ENCODE measurements at places on chromosomes 6 and 20. TPM values are rescaled to one million over a fixed set of nuclear protein-coding genes. Genes with fewer than 3 reads are reported as not detected.
A peak's percentile ranks its signal among the peaks of the same experiment; 100 is the strongest.

DNA sequence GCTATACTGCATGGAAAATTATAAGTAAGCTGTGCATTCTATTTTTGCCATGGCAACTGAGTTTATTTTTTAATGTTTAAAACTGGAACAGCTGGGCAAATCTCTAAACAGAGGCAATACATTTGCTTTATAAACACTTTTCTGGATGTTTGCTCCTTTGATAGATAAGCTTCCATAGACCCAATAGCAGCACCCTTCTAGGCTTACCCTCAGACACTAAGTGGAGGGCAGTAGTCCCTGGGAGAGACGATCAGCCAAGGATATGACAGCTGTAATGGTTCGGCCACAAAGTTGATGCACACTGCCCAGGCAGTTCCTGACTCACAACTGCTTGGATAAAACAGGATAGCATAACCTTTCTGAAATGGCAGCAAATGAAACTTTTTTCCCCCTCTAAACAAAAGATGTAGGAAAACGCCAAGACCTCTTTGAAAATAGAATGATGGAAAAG, 8.5 kb upstream of the MRPS10 start:
- H3K27ac ChIP-seq, result no peak overlapping the region
- DNase-seq, result no peak
- no peaks in the 10 kb centered on the region for H3K36me3 ChIP-seq
- H3K27me3 ChIP-seq, result no peaks in the 10 kb centered on the region
- no peak overlapping the region for H3K4me3 ChIP-seq

DNA sequence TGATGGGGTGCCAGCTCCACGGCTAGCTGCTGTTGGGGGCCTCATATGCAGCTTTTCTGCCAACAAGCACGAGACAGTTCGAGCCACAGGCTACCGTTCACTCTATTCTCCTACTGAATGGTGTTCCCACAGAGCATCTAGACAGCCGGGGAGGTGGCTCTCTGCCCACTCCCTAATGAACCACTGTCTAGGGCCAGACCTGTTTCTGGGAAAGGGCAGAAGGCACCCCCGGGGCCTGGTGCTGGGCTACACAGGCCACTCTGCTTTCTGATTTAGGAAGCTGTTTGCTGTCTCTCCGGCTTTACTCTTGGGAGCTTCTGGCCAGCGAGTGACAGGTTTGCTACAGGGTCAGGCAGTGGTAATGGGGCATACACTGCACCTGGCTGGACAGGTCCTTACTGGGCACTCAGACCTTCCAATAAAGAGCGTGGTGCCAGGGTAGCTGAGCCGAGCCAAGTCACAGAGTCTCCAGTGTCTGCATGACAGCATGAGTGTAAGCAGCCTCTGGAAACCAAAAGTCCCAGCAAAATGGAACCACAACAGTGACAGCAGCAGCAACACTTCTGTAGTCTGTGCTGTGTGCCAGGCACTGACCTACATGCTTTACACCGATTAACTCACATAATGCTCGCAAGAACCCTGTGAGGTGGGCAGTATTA, 8.4 kb downstream of the CCDC167 start:
- no peak overlapping the region for H3K27ac ChIP-seq
- no peaks in the 10 kb centered on the region for H3K36me3 ChIP-seq
- DNase-seq, result no peak

GRCh38 chr6:147167576-147168461, 36.4 kb upstream of the STXBP5 start:
- no peak overlapping the region for H3K4me3 ChIP-seq
- H3K27ac ChIP-seq, result no peak overlapping the region
- H3K27me3 ChIP-seq, result no peaks in the 10 kb centered on the region
- H3K4me1 ChIP-seq, result no peaks in the 10 kb centered on the region

GRCh38 chr6:157478926-157479325, 97.9 kb downstream of the ZDHHC14 start:
- no peaks in the 10 kb centered on the region for H3K4me1 ChIP-seq
- H3K36me3 ChIP-seq, result no peaks in the 10 kb centered on the region
- no peaks in the 10 kb centered on the region for H3K27me3 ChIP-seq
- no peak for DNase-seq
- no peak overlapping the region for H3K27ac ChIP-seq

- H3K4me1 ChIP-seq, result no peaks in the 10 kb centered on the region
- DNase-seq, result no peak
- H3K36me3 ChIP-seq, result no peaks in the 10 kb centered on the region
Observed at GRCh38 chr20:36219671-36220220, 16.5 kb upstream of the AAR2 start.

DNA sequence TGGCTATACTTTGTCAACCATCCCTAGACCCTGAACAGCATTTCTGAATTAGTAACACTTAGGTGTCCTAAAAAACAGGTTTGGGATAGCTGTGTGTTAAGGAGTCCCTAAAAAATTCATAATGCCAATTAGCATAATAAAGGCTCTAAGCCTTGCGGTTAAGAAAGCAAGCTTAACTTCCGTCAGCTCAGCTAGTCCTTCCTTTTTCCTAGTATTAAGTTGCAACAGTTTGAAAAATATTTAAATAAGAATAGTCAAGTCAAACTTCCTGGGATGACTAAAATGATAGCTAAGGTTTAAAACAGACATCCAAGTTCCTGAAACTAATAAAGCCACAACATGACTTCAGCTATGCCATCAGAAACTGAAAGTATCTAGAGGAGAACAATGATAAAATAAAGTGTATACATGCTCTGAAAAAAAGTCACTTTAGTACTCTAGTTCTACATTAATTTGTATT, 3.5 kb downstream of the AKIRIN2 start:
- H3K4me1 ChIP-seq, result no peaks in the 10 kb centered on the region
- H3K4me3 ChIP-seq, result peak overlapping the region; percentile 95
- H3K27ac ChIP-seq, result no peak overlapping the region
- no peak for DNase-seq

DNA sequence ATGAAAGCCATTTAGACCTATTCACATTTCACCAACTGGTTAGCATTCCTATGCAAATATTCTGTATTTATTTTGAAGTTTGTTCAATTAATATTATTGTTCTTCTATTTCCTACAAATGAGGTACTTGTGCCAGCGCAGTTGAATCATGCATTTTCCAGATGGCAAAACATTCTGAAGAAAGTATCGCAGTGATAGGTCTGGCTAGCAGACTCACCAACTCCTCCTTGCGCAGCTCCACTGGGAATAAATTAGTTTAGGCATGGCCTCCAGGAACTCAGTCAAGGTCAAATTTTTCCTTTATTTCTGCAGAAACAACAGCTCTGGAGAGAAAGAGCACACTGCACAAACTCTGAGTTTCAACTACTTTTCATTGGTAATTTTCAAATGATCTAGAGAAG, 437.7 kb downstream of the COL12A1 start:
- DNase-seq, result no peak
- H3K4me1 ChIP-seq, result no peaks in the 10 kb centered on the region
- no peaks in the 10 kb centered on the region for H3K27me3 ChIP-seq
- no peak overlapping the region for H3K27ac ChIP-seq
- no peak overlapping the region for H3K4me3 ChIP-seq
- H3K36me3 ChIP-seq, result no peaks in the 10 kb centered on the region

DNA sequence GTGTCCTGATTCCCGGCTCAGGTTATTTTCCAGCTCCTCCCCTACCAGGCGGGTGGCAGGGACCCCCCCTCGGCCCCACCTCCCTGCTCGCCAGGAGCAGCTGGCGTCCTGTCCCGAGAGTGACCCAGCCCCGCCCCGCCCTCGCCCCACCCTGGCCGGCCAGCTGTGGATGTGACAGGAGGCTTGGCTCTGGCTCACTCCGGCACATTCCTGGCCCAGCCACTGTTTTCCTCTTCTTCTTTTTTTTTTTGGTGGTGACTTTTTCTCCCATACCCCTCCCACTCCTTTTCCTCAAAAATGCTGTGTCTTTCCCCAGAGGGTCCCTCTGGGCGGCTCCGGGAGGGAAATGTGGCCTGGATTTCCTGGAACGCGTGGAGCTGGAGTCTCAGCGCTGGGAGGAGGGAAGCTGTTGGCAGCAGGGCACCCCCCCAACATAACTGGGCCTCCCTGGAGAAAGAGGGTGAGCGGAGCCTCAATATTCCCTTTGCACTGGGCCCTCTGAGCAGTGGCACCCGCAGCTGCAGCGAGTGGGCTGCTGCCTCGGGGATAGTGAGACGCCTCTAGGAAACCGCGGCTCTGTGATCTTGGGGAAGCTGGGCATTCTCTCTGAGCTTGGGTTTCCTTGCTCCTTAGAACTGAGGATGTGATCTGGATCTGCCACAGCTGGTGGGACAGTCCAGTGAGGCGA, 28.3 kb upstream of the CSNK2A1 start:
- peaks cover 16% of the 10 kb centered on the region for H3K4me1 ChIP-seq
- no peak overlapping the region for H3K27ac ChIP-seq
- no peak overlapping the region for H3K4me3 ChIP-seq
- H3K36me3 ChIP-seq, result no peaks in the 10 kb centered on the region
- peaks cover 2% of the 10 kb centered on the region for H3K27me3 ChIP-seq
- peak; percentile 63 for DNase-seq

DNA sequence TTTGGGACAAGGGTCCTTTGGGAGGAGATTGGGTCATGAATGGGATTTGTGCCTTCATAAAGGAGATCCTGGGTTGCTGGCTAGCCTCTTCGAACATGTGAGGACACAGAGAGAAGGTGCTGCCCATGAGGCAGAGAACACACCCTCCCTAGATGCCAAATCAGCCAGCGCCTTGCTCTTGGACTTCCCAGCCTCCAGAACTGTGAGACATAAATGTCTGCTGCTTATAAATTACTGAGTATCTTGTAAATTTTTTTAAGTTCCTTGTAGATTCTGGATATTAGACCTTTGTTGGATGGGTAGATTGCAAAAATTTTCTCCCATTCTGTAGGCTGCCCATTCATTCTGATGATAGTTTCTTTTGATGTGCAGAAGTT, 297.5 kb upstream of the FOXQ1 start:
- H3K27me3 ChIP-seq, result no peaks in the 10 kb centered on the region
- H3K36me3 ChIP-seq, result no peaks in the 10 kb centered on the region
- H3K4me1 ChIP-seq, result no peaks in the 10 kb centered on the region
- no peak overlapping the region for H3K27ac ChIP-seq

- H3K36me3 ChIP-seq, result no peaks in the 10 kb centered on the region
- no peaks in the 10 kb centered on the region for H3K27me3 ChIP-seq
- H3K4me1 ChIP-seq, result peaks cover 21% of the 10 kb centered on the region
- no peak overlapping the region for H3K27ac ChIP-seq
- no peak overlapping the region for H3K4me3 ChIP-seq
Observed at GRCh38 chr20:51886891-51887608, 84.7 kb upstream of the SALL4 start.

DNA sequence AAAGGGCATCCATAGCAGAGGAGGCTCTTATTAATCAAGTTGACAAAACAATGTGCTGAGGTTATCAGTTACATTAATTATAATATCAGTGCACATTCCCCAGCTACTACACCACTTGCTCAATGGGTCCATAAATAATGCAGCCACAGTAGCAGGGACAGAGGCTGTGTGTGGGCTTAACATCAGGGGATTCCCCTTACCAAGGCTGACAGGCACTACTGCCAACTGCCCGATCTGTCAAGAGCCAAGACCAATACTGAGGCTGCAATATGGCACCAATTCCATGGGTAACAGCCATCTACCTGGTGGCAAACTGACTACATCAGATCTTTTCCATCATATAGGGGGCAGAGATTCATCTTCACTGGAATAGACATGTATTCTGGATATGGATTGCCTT, 22.0 kb downstream of the CD164 start:
- no peak for DNase-seq
- H3K27ac ChIP-seq, result no peak overlapping the region
- H3K36me3 ChIP-seq, result peaks cover 37% of the 10 kb centered on the region
- H3K27me3 ChIP-seq, result no peaks in the 10 kb centered on the region

DNA sequence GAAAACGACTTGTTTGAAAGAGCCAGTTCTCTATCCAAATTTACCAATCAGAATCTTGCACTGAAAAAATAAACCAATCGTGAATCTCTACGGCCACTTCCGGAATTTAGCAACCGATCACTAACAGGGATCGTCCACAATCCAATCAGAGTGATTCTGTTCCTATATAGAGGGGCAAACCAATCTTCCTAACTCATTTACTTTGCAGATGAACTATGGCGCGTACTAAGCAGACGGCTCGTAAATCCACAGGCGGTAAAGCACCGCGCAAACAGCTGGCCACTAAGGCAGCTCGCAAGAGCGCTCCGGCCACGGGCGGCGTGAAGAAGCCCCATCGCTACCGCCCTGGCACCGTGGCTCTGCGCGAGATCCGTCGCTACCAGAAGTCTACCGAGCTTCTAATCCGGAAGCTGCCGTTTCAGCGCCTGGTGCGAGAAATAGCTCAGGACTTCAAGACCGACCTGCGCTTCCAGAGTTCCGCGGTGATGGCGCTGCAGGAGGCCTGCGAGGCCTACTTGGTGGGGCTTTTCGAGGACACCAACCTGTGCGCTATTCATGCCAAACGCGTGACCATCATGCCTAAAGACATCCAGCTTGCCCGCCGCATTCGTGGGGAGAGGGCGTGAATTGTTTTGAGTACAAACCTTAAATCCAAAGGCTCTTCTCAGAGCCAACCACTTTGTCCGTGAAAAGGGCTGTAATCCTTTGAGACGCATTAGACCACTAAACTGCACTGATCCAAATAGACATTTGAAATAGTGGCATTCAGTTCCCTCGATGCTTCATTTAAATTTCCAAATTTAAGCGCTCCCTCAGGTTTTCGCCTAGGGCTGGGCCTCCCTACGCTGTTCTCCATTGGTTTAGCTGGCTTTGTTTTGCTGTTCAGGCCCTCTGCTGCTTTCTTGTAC, 138.0 kb downstream of the HFE start:
- DNase-seq, result no peak
- peak overlapping the region; percentile 91 for H3K27ac ChIP-seq
- H3K4me1 ChIP-seq, result no peaks in the 10 kb centered on the region
- peak overlapping the region; percentile 94 for H3K4me3 ChIP-seq

GRCh38 chr6:112017169-112017568, 36.7 kb upstream of the CCN6 start:
- no peaks in the 10 kb centered on the region for H3K36me3 ChIP-seq
- DNase-seq, result no peak
- H3K4me3 ChIP-seq, result no peak overlapping the region
- H3K27me3 ChIP-seq, result no peaks in the 10 kb centered on the region

GRCh38 chr6:12844284-12845223, 128.0 kb downstream of the PHACTR1 start:
- H3K27me3 ChIP-seq, result no peaks in the 10 kb centered on the region
- H3K4me3 ChIP-seq, result no peak overlapping the region
- H3K27ac ChIP-seq, result no peak overlapping the region

DNA sequence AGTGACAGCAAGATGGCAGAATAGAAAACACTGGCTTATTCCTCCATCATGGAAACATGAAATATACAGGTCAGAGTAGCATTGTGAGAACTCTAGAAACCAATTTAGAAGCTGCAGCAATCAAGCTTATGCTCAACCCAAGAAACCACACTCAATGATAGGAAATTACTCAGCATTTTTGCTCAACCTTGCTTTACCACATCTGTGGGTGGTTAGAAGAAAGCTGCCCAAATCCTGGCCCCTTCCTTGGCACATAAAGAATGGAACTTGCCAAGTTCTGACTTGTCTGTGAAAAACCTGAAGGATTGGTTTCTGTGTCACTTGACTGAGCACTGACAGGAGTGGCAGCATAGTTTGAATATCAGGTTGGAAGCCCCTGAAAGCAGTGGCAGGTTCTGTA, 108.0 kb upstream of the MOCS1 start:
- H3K36me3 ChIP-seq, result no peaks in the 10 kb centered on the region
- H3K4me1 ChIP-seq, result no peaks in the 10 kb centered on the region
- H3K27me3 ChIP-seq, result no peaks in the 10 kb centered on the region
- H3K4me3 ChIP-seq, result no peak overlapping the region
- no peak for DNase-seq

SLC17A9 gene
- 31.1 TPM for total RNA-seq

ZKSCAN3 gene
- total RNA-seq, result 9.2 TPM

DTNBP1 gene
- 13.5 TPM for total RNA-seq

CTAGE9 gene
- total RNA-seq, result not detected

LY6G5B gene
- total RNA-seq, result 12.6 TPM

ZNF391 gene
- 13.0 TPM for total RNA-seq

RBBP8NL gene
- total RNA-seq, result 0.43 TPM

TFAP2D gene
- not detected for total RNA-seq

PAK5 gene
- total RNA-seq, result 0.44 TPM

RFX6 gene
- not detected for total RNA-seq

LAMA2 gene
- total RNA-seq, result 3.6 TPM

SLC17A2 gene
- not detected for total RNA-seq

ZNF341 gene
- 6.4 TPM for total RNA-seq

SLC26A8 gene
- 0.56 TPM for total RNA-seq

Data from H1 (cell line).